ENCODE measurements at places on chromosomes 6 and 20.
A peak's percentile ranks its signal among the peaks of the same experiment; 100 is the strongest.

GRCh38 chr6:121465101-121465500 is 29.7 kb downstream of the GJA1 start:
- no peak for DNase-seq

GRCh38 chr6:1700278-1700967 is 90.7 kb downstream of the FOXC1 start:
- no peak for DNase-seq

- no peak for DNase-seq
Observed at GRCh38 chr20:58749098-58749769, 56.6 kb downstream of the NPEPL1 start.

GRCh38 chr20:45823949-45824835 is 2.9 kb downstream of the TNNC2 start:
- peak; percentile 59 for DNase-seq

GRCh38 chr6:40844246-40844645 is 194.8 kb downstream of the UNC5CL start:
- DNase-seq, result no peak

DNA sequence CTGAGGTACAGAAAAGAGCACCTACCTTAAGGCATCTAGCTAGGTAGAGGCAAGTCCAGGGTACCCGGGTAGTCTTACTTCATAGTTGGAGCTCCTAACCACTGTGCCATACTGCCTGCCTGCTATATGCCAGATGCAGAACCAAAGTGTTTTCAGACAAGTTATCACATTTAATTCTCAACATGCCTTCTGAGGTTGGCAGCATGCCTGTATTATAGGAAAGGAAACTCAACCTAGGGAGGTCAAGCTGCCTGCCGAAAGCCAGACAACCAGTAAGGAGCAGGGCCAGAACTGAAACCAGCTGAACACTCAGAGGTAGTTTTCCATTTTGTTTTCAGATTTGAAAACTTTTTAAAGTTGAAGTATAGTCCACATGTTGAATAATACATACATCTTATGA is 5.4 kb downstream of the CTNNBL1 start:
- no peak for DNase-seq
